ENCODE measurements at places on chromosomes 11 and 22. TPM values are rescaled to one million over a fixed set of nuclear protein-coding genes. Genes with fewer than 3 reads are reported as not detected.

HPX gene
- 0.82 TPM for polyA plus RNA-seq

DNA sequence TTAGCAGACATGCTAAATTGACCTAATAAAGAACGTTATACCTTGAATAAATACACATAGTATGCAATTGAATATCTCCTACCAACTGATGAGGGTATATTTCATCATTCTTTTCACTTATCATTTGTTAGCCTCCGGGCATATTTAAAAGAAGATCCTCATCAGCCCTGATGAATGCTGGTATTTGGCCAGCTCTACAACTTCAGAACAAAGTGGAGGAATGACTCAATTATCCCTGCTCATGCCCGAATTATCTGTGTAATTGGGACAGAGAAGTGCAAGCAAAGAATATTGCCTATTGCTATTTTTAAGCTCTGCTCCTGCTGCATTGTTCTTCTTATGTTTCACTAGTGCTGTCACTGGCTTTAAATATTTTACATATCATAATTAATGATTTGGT is 622.1 kb downstream of the METTL15 start:
- no peak for DNase-seq

DNA sequence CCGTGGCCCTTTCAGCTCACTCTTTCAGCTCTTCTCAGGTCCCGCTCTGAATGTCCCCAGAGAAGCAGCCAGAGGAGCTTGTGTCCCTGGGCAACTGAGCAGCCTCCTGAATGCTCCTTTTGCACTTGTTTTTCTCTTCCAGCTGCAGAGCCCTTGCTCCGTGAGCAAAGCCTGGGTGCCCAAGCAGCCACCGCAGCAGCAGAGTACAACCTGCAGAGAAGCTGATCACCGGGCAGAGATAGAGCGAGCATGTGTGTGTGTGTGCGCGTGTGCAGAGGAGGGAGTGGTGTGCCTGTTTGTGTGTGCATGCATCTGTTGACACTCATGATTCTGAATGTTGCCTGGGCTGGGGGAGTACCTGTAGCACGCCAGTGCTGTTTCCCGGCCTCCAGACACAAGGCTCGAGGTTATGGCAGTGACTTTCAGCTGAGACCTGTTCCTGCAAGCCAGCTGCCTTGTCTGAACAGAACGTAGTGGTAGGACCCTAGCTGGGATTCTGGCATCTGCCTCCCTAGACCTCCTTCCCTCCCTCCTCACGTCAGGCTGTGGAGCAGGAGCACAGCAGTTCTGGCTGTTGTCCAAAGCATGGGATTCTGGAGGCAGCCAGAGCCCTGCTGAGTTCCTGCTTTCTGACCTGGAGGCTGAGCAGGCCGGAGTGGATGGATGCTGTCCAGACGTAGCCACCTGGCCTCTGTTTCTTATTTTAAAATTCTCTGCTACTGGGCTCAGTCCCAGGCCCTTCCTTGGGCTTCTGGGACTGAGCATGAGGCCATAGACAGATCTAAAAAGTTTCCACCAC is 4.5 kb upstream of the MAPK8IP1 start:
- DNase-seq, result no peak

DNA sequence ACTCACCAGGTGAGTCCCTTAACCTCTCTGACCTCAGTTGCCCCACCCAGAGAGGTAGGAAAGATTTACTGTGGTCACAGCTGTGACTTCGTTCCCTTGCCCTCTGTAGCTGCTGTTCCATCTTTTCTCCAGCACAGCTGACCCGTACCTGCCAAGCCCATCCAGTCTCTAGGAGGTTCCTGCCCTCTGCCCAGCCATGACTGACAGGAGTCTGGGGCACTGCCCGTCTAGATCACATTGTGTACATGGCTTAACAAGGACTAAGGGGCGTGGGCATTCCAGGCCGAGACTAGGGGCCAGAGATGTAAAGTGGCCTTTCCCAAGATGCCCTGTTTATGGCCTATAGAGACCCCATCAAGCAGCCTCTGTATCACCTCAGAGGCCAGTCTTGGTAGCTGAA is 132.0 kb downstream of the PARVA start:
- DNase-seq, result no peak

GRCh38 chr11:118634431-118635236 is 27.2 kb downstream of the PHLDB1 start:
- no peak for DNase-seq

PHETA2 gene
- 27.4 TPM for polyA plus RNA-seq

SLC22A12 gene
- polyA plus RNA-seq, result not detected

DNA sequence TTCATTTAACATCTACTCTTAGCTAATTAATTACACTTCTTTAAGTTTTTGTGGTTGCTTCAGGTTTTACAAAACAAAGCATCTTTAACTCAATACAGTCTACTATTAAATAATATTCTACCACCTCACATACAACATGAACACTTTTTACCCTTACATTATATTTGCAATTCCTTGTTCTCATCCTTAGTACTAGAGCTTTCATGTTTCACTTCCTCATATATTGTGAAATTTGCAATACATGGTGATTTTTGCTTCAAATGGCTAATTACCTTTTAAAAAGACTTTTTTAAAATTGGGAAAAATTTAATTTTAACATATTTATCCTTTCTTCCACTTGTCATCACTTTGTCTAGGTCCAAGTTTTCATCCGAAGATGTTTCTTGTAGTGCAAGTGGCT is 37.5 kb downstream of the RSF1 start:
- DNase-seq, result no peak

- DNase-seq, result no peak
Measured at GRCh38 chr11:1876361-1877063, 15.2 kb downstream of the PRR33 start.

DNA sequence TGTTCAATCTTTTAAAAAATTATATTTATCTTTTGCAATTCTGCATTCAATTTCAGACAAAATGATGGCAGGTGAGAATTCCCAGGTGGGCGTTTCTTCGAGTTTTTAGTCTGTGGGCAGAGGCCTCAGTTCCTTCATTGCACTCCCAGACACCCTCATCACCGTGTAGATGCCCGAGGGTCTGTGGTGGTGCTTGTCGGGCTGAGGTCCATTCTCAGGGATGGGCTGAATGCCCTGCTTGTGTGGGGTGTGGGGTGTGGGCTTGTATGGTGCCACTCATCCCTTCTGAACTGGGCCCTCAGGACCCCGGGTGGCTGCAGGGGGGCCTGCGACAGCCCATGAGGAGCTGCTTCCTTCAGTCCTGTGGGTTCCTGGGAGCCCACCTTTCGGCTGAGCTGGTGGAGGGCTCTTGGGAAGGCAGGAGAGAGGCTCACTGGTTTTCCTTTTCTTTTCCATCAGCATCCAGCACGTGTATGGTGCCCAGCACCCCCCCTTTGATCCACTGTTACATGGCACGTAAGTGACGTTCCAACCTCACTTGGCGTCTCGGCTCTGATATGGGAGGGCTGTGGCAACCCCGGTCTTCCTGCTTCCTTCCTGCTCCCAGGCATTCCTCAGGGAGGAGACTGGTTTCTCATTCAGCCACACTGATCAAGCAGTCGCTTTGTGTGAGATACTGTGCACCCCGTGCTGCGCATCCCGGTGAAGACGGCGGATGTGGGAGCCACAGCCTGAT is 29.8 kb downstream of the TBC1D22A start:
- DNase-seq, result no peak

PIWIL4 gene
- 1.6 TPM for polyA plus RNA-seq

DNA sequence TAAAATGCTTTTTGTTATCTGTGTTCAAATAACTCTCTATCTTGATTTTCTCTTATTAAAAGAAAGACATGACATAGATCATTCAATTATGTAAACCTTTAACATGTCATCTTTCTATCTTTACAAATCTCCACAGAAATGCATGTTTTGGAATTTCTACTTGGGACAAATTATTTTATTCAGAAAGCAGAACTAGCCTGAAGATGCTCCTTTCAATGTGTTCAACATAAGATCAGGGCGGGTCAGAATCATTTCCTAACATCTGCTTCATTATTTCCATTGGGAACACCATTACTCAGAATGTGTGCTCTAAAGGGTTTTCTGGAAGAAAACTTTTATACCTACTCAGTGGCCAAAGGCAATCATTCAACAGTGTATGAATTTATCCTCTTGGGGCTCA is at the start of gene OR5AL1:
Gene OR5AL1, plus strand, starts transcription at position 301 of the 400 bp plus-strand sequence.
- DNase-seq, result no peak

MEI1 gene
- polyA plus RNA-seq, result 3.2 TPM

- no peak for DNase-seq
Measured at GRCh38 chr11:85643191-85643614, 4.6 kb upstream of the TMEM126A start.

GRCh38 chr11:104352036-104352435 is 188.1 kb upstream of the PDGFD start:
- DNase-seq, result no peak

GPHA2 gene
- polyA plus RNA-seq, result not detected

NLRP14 gene
- polyA plus RNA-seq, result 0.04 TPM

GRCh38 chr11:64810891-64811272 is 531 bp upstream of the MEN1 start:
- DNase-seq, result no peak

CTSW gene
- 0.21 TPM for polyA plus RNA-seq

GRCh38 chr11:131977854-131978253 is 607.4 kb downstream of the NTM start:
- DNase-seq, result peak; percentile 9

- DNase-seq, result no peak
Measured at GRCh38 chr11:120249279-120250262, 9.6 kb downstream of the POU2F3 start.

- no peak for DNase-seq
Measured at GRCh38 chr22:43220625-43221380, 33.9 kb upstream of the TTLL12 start.

GRCh38 chr11:60948250-60948649 is 3.7 kb downstream of the SLC15A3 start:
- DNase-seq, result no peak

RASGRP2 gene
- polyA plus RNA-seq, result 3.2 TPM

DNA sequence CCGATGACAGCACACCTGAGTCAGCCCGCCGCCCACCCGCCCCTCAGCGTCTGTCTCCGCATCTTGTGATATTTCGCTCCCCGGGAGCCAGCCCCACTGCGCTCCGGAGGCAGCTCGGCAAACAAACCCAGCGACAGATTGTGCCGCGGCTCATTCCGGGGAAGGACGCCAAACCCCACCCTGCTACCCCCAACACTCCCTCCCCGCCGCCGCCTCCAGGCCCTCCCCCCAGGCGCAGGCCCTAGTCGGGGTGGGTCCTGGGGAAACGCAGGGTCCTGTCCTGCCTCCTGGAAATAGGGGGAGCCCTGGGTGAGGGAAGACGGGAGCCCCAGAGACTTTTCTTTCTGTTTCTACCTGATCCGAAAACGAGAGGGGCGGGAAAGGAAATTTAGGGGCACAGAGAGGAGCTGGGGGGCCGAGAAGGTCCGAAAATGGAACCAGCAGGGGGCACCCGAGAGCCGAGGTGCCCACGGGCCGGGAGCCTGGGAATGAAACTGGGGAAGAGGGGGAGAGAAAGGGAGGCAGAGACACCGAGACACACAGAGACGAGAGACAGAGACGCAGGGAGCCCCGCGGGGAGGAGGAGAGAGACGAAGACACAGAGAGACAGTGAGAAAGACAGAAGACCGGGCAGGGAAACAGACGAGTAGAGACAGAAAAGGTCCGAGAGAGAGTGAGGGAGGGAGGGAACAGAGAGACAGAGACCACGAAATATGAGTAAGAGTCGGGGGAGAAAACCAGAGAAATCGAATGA is 1.7 kb upstream of the RTN4RL2 start:
- no peak for DNase-seq

Measured in BJ (cell line).